CD4-positive, alpha-beta T cell treated with Interleukin-2 at 100 ng/mL for 4 hours (primary cell): ENCODE measurements at places on chromosomes 2 and 18.

DNA sequence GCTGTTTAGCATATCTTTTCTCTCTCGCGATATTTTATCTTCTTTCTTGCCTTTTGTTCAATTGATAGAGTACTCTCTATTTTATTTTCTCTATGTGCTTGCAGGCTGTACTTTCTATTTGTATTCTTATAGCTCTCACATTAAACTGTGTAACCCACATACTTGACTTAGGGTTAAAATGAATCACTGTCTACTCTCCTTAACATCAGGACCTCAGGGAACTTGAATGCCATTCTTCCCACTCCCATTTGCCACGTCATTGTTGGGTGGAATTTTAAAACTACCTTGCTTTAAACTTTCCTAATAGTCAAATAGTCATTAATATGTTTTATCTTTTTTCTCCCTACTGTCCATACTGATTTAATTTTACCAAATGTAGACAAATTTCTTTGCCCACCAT is 269.7 kb downstream of the ALPK2 start:
- no peak for DNase-seq

DNA sequence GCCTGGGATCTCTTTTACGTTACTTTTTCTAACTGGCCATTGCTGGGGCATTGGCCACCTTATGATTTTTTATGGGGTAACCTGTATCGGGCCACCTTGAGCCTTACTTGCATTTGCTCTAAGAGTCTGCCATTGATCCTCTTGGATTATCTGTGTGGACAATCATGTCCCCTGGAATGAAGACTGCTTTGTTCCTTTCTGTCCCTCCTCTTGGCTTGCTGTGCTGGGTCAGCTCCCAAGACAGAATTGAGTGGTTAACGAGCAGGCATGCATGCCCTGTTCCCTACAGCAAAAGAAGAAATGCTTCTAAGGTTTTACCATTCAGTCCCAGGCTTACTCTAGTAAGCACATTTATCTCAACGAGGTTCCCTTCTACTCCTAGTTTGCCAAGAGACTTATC is 46.3 kb downstream of the MAL start:
- no peak for DNase-seq

DNA sequence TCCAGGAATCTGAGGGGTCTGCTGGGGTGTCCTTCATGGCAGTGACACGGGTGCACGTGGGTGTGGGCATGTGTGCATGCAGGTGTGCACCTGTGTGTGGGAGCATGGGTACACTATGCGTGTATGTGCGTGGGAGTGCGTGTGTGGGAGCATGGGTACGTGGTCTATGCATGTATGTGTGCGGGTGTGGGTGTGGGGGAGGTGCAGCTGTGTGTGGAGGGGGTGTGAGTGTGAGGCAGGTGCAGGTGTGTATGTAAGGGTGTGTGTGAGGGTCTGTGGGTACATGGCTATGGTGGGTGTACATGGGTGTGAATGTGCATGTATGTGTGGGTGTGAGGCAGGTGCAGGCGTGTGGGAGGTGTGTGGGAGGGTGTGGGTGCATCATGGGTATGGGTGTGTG is 36.3 kb downstream of the EIPR1 start:
- DNase-seq = no peak

GRCh38 chr2:128563348-128563687 is 244.7 kb upstream of the HS6ST1 start:
- DNase-seq = no peak

- DNase-seq = no peak
Observed at GRCh38 chr18:62938487-62938886, 223.1 kb downstream of the PHLPP1 start.
